ENCODE measurements at places on chromosomes 12 and 14.
A peak's percentile ranks its signal among the peaks of the same experiment; 100 is the strongest.

GRCh38 chr12:27922531-27923139 lies 49.9 kb downstream of the PTHLH start:
- no peak for DNase-seq

DNA sequence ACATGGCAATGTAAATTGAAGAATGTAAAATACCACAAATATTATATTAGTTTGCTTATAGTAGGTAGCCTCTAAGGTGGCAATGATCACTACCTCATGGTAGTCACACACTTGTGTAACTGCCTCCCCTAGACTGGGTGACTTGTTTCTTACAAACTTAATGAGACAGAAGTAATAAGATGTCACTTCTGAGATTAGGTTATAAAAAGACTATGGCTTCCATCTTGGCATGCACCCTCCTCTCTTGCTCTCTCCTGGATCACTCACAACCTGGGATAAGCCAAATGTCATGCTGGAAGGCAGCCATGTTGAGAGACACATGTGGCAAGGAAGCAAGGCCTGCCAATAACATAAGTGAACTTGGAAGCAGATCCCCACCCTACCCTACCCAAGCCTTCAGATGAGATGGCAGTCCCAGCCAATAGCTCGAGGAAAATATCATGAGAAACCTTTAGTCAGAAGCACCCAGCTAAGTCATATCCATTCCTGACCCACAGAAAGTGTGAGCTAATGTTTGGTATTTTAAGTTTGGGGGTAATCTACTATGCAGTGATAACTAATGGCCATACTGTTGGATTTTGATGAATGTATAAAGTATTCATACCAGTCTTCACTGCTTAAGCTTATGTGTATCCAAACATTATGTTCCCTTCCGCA lies 43.3 kb downstream of the PPP1R12A start:
- no peak for DNase-seq

GRCh38 chr14:105012171-105012985 lies 8.5 kb downstream of the CDCA4 start:
- DNase-seq: no peak

GRCh38 chr12:125381373-125381772 lies 316.1 kb downstream of the AACS start:
- no peak for DNase-seq

- DNase-seq: no peak
Observed at GRCh38 chr12:49917788-49918173, 14.1 kb upstream of the FAIM2 start.

- peak; percentile 12 for DNase-seq
Observed at GRCh38 chr12:53267306-53267998, 647 bp upstream of the ESPL1 start.

DNA sequence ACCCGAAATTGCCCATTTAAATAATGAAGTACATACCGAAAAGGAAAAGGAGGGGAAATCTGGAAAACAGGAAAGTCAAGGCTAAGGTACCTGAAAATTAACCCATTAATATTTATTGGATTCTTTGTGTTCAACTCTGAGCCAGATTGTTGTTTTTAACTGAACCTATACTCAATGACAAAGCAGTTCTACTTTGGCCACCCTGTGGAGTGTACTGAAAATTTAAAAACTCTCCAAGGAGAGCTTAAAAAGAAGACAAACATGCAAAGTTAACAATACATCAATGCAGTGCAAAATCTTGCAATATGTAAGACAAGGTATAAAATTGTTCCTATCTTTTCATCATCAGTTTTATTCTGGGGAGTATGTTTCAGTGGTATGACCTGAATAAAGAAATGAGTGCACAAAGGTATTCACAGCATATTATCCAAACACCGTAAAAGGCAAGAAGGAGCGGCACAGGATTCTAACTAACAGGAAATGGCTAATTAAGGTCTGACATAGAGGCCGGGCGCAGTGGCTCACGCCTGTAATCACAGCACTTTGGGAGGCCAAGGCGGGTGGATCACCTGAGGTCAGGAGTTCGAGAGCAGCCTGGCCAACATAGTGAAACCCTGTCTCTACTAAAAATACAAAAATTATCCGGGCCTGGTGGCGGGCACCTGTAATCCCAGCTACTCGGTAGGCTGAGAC lies 1.7 kb downstream of the USP44 start:
- DNase-seq: no peak

DNA sequence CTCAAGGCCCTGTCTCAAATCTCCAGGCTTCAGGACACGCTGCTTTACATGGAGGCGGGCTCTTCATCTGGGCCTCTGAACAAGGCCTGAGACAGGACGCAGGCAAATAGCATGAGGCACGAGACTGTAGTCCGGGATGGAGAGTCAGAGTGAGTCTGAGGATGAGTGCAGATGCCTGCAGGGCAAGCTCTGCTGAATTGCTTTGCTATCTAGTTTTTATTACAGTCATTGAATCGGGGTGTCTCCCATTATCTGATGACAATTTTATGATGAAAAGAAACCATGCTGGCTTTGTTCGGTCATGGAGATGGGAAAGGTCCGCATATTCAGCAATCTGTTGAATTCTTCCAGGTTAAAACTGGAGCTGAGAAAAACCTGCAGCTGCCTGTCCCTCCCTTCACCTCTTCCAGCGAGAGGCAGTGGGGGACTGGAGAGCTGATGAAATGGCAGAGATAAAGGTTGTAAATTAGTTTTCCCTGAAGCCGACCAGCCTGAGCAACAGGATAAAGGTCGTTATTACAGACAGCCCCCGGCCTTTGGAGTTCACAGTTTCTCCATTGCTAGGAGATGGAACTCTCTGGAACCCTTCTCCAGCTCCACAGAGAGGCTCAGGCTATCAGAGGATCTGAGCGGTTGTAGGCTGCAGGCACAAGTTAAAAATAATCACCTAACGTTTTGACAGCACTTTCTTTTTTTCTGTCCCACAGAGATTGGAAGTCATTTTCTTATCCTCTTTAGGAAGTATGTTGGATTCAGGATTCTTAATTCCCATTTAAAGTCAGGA lies 1.3 kb upstream of the ADGRD1 start:
- DNase-seq: no peak

DNA sequence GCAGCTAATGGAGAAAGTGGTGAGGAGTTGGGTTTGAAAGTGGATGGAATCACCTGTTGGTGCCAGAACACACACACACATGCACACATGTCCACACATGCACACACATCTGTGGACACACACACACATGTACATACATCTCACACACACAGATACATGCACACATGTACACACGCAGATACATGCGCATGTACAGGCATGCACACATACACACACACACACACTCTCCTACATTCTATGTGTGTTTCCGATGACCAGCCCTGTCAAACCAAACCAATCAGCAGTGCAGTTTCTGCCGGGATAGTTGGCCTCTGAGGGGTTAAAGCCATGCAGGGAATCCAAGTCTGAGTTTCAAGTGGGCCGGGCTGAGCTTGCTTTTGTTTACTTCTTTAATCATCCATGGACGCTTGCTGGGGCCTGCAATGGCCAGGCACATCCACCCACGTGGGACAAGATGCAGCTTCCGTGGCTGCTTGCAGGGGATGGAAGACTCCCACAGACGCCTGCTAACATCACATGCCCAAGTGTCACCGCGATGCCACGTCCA lies 52.5 kb downstream of the GALNT9 start:
- DNase-seq: no peak

GRCh38 chr14:105271224-105271890 lies 23.0 kb downstream of the BTBD6 start:
- DNase-seq: no peak

Measured in stimulated activated effector memory CD8-positive, alpha-beta T cell treated with anti-CD3 and anti-CD28 coated beads, Interleukin-12 subunit alpha, Interleukin-12 subunit beta, amount 100 ng/mL, for 72 hours (primary cell).